Dermis lymphatic vessel endothelial cell (primary cell): ENCODE measurements at places on chromosomes 4 and X. TPM values are rescaled to one million over a fixed set of nuclear protein-coding genes. Genes with fewer than 3 reads are reported as not detected.

The GYPA gene
- total RNA-seq, result not detected in 2 replicates

The ZNF630 gene
- total RNA-seq, result 1.4 and 1.5 TPM in 2 replicates

The LIMCH1 gene
- 29.8 and 48.2 TPM in 2 replicates for total RNA-seq

The ARHGEF38 gene
- total RNA-seq, result not detected in 2 replicates

The GCNA gene
- total RNA-seq, result 0.98 and 1.5 TPM in 2 replicates

The MXRA5 gene
- under 0.01 TPM in 1 of 2 replicates, not detected in the other for total RNA-seq

The PRSS12 gene
- 7.0 and 8.2 TPM in 2 replicates for total RNA-seq

The WAS gene
- total RNA-seq, result not detected in 2 replicates
